ENCODE measurements at places on chromosomes 1 and 21.

- no peak for DNase-seq
These were observed 144.7 kb downstream of the BARHL2 start for GRCh38 chr1:90572446-90572845.

- DNase-seq, result no peak
These were observed 5.2 kb upstream of the PIGC start for GRCh38 chr1:172448995-172449584.

DNA sequence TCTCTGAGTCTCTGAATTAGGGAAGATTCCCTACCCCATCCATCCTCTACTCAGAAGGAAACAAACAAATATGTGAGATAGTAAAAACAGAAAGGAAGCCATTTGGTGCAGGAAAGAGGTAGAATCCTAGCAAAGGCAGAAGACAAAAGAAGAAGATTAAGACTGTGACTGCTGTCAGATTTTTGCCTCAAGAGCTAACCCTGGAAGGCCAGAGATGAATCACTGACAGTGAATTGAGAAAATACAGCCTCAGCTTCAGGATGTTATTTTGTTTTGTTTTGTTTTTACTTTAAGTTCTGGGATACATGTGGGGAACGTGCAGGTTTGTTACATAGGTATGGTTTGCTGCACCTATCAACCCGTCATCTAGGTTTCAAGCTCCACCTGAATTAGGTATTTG, 31.7 kb downstream of the DSTYK start:
- no peak for DNase-seq

- no peak for DNase-seq
These were observed 431 bp downstream of the MTARC1 start for GRCh38 chr1:220787069-220787619.

DNA sequence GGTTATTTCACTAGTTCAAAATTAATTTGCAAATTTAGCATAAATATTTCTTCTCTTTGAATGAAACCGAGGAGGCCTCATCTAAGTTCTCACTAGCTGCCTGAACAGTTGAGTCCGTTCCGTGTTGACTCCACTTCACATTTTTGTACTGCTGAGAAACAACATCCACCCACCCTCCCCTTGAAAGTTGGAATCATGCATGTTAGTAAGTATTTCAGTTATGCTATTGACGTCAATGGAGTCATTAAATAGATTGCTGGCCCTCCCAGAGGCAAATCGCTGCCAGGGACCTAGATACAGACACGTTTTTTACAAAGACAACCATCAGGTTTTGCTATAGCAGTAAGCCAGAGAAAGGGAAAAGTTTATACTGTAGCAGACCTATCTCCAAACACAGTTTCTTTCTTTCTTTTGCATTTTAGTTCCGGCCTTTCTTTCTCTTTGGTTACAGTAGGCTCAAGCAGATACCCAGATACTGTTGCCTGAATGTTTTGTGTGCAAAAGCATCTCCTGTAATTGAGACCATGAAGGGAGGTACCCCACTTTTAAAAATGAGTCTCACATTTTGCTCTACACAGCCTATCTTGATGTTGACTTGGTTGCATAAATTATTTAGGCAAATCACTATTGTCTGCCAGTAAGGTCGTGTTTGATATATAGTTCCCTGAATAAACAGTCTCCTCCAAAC, 262.6 kb upstream of the SGIP1 start:
- no peak for DNase-seq

DNA sequence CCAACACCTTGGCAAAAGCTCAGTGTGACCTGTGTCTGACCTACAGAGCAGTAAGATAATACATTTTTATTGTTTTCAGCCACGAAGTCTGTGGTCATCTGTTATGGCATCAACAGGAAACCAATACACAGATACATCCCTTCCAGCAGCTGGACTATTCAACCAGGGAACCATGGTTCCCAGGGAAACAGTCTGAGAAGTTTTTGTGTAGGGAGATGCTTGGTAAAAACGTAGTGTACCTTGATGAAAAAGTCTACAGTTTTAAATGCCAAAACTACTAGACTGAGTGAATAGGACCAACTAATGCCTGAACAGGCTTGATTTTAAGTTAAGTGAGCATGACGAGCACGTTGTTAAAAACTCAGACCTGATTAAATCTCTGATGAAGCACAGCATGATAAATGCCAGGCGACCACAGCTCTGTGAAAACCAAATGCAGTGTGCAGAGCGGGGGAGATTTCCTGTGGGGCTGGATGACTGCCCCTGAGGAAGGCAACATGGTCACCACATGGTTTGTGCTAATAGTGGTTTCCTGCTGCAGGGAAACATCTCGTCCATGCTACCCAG, 228.9 kb downstream of the TNR start:
- peak; percentile 14 for DNase-seq

GRCh38 chr1:211612786-211613107, 33.8 kb upstream of the SLC30A1 start:
- DNase-seq, result no peak

GRCh38 chr1:234934611-234935033, 194.0 kb downstream of the TOMM20 start:
- no peak for DNase-seq

- DNase-seq, result no peak
These were observed 736.8 kb upstream of the NCAM2 start for GRCh38 chr21:20261364-20261763.

DNA sequence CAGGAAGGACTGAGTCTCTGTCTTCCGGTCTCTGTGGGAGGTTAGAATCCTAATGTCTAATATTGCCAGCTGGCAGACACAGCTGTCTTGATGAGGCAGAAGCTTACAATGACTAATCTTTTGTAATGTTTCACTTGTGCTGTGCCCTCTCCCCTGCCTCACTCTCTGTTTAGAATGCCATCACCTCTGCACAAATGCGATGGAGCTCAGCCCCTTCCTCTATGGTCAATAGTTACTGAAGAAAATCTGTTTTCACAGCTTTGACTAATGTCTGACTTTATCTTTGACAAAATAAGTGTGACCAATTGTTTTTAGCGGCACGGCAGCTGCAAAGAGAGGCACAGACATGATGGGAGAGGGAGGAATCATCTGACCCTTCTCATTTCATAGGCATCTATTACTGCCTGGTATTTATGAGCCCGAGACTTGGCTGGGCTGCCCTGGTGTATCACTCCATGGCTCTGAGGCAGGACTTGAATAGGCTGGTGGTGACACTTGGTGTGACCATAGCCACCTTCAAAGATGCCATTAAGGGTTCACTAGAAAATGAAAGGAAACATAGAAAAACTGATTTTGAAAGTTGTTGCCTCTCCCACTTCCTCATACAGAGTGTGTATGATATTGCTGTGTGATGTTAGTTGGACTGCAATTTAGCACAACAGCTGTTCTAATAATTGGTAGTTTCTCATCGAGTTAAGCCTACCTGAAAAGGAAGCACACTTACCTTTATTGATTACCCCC, 163.2 kb upstream of the NBPF11 start:
- DNase-seq, result no peak

DNA sequence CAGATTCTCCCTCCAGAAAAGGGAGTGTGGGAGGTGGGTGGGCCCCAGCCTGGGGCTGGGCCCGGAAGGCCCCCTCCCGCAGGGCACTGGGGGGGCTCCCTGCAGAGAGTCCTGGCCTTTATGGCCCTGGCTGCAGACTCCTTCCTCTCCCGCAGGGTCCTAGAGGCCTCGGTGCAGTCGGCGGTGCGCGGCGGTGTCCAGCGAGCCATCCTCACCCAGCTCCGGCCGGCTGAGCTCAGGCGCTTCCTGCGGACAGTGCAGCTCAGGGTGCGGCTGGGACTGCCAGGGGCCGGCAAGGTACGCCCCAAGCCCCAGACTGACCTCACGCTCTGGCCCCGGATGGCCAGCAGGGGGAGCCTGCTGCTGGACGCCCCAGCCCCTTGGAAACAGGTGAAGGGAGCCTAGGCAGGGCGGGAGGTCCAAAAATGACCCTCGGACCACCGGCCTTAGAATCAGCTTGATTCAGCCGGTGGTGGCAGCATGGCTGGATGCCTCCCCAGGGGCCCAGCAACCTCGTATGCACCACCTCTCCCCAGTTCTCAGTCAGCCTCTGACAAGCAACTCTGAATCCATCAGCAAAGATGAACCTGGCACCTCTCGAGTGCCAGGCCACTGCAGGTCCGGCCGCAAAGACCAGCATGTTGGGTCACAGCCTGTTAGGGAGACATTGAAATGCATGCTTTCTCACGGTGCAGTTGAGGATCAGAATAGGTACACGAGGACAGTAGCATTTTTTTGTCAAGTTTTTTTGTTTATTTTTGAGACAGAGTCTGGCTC, 20.6 kb downstream of the MTHFR start:
- DNase-seq, result peak; percentile 17

DNA sequence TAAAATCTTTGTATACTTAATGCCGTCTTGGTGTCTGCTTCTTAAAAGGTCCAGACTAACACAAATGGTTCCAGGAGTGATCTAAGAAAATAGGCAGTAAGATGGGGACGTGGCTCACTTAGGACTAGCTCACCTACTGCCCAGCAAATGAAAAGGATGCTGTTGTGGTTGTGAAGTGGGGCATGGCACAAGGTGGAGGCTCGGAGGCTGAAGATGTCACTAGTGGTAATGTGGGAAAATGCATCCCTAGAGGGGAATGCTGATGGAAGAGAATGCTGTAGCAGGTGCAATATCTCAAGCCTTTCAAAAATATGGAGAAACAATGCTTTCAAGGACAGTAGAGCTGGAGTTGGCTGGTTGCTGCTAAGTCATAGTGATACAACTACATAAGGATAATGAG, 11.3 kb upstream of the UCK2 start:
- DNase-seq, result no peak

GRCh38 chr21:42785666-42786427, 93.5 kb downstream of the WDR4 start:
- DNase-seq, result no peak

GRCh38 chr1:31752258-31752657, 11.9 kb downstream of the ADGRB2 start:
- no peak for DNase-seq

- DNase-seq, result no peak
These were observed 218.4 kb downstream of the HLX start for GRCh38 chr1:221097479-221098281.

- no peak for DNase-seq
These were observed 152.2 kb downstream of the NPHP4 start for GRCh38 chr1:5839881-5840550.

GRCh38 chr1:27572019-27572678, 31.8 kb downstream of the AHDC1 start:
- no peak for DNase-seq

GRCh38 chr1:223856386-223856785, 10.6 kb upstream of the TP53BP2 start:
- no peak for DNase-seq

- no peak for DNase-seq
These were observed 20.1 kb downstream of the RAP1A start for GRCh38 chr1:111639602-111640198.

DNA sequence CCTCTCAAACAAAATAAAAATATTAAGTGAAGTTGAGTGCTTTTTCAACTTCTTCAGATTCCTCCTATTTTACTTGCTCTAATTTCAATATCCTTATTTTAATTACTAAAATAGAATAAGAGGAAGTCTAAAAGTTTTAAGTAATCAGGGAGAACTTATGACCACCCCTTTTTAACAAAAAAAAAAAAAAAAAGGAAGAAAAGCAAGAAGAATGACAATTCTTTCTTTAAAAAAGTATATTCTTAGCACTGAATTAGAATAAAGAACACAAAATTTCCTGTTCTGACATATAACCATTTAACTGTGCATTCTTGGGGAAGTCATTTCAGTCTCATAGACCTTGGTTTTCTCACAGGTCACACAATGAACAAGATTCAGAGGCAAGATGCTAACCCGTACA, 46.8 kb downstream of the SAMSN1 start:
- DNase-seq, result no peak

DNA sequence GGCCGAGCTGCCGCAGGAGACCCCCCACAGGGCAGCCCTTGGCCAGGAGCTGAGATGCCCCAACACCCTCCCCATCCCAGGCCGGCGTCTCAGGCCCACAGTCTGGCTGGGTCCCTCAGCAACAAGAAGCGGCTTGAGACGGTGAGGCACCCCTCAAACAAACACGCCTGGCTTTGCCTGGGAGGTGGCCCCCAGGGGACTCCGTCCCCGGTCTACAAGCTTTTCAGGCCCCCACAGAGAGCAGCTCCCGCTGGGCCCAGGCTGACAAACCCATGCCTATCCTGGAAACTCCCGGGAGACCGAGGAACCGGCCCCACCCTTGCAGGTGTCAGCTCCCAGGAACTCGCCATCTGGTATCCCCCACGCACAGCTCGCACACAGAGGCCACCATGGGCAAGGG, 67.0 kb downstream of the ARHGEF16 start:
- no peak for DNase-seq

DNA sequence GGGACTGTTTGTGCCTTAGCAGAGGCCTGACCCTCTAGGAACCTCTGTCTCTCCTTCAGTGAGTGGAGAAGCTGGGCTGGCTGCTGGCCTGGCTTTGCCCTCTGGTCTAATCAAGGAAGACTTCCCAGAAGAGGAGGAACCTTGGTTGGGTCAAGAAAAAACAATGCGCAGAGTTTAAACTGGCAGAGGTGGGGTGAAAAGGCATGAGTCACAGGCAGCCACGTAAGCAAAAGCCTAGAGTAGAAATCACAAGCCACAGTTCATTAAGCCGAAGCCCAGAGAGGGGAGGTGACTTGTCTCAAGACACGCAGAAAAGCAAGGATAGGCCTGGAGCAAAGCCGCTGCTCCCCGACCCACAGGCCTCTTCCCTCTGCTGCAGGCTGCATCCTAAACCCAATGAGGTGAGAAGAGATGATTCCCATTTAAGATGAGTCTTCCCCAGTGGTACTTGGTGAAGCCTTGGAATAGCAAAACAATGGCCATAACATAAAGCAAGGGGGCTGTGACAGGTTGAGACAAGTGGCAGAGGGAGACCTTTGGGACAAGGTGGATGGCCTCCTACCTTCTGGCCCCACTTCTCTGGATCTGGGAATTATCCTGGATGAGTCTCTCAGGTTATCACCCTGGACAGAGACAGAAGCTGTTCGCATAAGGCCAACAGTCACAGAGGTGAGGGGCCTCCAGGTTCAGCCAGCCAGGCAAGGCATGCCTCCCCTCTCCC, 7.7 kb downstream of the PDZK1IP1 start:
- no peak for DNase-seq

- DNase-seq, result no peak
These were observed 42.9 kb downstream of the MAGI3 start for GRCh38 chr1:113433184-113433583.

DNA sequence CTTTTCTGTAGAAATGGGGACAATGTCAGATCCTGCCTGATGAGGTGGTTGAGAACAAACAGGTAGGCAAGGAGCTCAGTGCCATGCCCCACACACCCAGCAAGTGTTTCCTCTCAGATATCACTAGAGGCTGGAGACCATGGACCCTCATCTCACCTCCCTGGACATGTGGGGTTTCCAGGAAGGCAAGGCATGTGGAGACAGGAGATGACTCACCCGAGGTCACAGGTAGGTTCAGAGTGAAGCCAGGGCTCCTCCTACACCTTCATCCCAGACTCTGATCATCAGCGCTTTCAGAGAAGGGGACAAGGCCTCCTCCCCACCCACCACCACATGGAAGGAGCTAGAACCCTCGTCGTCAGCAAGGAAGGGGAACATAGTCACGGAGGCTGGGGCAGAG, 69.2 kb downstream of the MATN1 start:
- no peak for DNase-seq

GRCh38 chr1:198809247-198809646, 170.4 kb downstream of the PTPRC start:
- DNase-seq, result no peak

GRCh38 chr1:241356187-241356518, 852 bp downstream of the RGS7 start:
- DNase-seq, result no peak

GRCh38 chr1:163610486-163610885, 288.7 kb downstream of the NUF2 start:
- DNase-seq, result no peak

GRCh38 chr1:178238722-178239510, 145.0 kb downstream of the RASAL2 start:
- no peak for DNase-seq
